Activated T-cell treated with anti-CD3 and anti-CD28 coated beads for 24 hours (primary cell): ENCODE measurements at places on chromosomes 3 and 15.

DNA sequence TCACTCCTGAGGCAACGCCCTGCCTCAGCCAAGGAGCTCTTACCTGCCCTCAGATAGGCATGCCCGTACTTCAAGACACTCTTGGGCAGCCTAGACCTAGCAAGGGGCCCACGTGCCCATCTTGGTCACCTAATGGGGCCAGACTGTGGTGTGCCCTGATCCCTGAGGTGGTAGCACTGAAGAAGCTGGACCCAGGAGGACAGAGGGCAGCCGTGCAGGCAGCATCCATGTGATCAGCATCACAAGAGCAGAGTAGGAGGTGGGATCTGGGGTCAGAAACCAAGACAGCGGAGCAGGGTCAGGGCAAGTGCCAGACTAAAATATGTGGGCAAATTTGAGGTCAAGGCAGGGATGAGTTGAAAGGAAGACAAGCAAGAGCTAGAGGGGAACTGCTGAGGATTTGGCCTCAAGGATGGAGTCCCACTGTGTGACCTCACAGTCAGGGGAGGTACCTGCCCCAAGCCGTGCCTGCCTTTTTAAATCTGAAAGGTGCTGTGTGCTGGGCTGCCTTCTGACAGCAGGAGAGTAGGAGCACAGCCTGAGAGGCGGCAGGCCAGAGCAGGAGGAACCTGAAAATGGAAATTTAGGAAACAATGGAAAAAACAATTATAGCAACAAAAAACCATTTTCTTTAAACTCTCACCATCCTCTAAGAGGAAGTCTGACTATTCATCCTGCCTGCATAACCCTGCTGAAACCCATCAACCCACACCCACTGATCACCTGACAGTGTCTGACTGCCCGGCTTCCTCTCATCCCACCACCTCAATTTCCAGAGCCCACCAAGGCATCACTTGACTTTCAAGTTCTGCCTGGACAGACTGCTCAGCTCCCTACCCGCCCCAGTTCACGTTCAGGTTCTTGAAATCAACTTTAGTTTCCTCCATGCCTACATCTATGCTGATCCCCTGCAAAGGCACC lies 7.3 kb downstream of the ZBTB38 start:
- no peak for DNase-seq

- no peak for DNase-seq
Observed at GRCh38 chr3:30469133-30469532, 137.3 kb upstream of the TGFBR2 start.

GRCh38 chr3:4994823-4995499 lies 15.7 kb downstream of the BHLHE40 start:
- no peak for DNase-seq

DNA sequence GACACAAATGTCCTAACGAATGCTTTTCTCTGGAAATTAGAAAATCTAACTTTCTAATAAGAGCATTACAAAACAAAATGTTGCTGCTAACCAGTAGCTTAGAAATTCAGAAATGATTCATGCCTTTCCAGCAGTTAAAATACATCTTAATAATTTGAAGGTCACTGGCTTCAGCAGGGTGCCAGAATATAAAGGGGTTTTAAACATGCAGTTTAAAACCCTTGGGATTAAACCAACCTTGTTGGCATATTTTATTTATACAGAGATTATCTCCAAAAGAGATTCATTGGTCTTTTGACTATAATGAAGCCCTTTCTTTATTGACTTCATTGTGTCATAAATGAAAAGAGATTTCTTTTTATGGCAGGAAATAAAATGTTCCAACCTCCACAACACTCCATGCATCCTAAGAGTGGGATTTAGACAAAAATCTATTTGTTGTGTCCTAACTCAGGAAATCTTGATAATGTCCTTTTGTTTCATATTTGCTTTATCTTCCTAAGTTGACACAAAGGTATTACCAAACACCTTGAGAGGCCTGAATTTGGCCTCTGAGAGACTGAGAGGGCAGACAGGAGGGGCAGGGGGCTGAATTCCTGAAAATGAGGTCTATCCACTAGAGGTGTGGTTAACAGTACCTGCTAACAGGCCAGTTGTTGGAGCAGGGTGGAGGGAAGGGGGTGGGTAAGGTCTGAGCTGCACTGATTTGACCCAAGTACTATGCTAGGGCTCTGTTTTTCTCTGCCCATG lies 124.4 kb downstream of the FEZF2 start:
- DNase-seq = no peak

DNA sequence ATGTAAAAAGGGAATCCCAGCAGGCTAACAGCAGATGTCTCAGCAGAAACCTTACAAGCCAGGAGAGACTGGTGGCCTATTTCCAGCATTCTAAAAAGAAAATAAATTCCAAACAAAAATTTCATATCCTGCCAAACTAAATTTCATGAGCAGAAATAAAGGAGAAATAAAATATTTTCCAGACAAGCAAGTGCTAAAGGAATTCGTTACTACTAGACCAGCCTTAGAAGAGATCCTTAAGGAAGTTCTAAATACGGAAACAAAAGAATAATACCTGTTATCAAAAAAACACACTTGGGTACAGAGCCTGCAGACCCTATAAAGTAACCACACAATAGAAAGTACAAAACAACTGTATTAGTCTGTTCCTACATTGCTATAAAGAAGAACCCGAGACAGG lies 41.4 kb downstream of the HDGFL3 start:
- DNase-seq = no peak

DNA sequence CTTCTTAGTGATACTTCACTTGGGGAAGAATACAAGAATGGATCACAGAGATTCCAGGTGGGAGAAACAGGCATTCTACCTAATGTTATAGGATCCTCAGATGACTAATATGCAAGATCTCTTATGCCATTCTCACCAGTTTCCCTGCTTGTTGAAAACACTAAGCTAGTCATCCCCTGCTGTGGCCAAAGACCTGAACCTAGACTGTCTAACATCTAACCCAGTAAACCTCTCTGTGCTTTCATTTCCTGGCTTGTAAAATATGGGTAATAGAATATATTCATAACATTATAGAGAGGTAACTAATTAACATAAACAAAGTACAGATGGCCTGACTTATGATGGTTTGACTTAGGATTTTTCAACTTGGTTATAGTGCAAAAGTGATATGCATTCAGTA lies 776.3 kb downstream of the TUSC7 start:
- no peak for DNase-seq

- no peak for DNase-seq
Observed at GRCh38 chr3:61483997-61484396, 77.4 kb upstream of the PTPRG start.

DNA sequence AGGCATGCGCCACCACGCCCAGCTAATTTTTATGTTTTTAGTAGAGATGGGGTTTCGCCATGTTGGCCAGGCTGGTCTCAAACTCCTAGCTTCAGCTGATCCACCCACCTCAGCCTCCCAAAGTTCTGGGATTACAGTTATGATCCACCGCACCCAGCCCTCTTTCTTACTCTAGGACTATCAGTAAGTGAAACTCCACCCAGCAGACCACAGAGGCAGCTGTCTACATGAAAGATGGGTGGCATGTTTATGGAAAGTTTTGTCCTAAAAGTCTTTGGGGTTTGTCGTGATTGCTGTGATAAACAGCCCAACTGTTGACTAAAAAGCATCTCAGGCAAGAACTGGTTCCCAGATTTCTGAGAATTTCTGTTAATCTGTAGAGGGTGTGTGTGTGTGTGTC lies 10.9 kb downstream of the ARL6IP5 start:
- no peak for DNase-seq

DNA sequence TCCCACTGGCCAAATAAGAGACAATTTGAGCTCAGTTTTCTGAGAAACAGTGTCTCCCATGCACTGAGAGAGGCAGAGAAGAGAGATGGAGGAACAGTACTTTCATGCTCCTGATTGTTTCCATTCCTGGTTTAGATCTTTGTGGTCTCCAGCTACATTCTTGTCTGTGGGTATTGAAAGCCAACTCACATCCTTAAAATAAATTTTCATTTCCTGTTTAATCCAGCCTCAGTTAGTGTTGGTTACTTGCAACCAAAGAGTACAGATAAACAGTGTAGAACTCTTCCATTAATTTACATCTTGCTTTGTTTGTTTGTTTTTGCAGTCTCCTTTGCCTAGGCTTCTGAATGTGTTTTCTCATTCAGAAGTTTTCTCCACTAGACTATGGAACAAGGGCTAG lies 123.7 kb upstream of the CLSTN2 start:
- no peak for DNase-seq

DNA sequence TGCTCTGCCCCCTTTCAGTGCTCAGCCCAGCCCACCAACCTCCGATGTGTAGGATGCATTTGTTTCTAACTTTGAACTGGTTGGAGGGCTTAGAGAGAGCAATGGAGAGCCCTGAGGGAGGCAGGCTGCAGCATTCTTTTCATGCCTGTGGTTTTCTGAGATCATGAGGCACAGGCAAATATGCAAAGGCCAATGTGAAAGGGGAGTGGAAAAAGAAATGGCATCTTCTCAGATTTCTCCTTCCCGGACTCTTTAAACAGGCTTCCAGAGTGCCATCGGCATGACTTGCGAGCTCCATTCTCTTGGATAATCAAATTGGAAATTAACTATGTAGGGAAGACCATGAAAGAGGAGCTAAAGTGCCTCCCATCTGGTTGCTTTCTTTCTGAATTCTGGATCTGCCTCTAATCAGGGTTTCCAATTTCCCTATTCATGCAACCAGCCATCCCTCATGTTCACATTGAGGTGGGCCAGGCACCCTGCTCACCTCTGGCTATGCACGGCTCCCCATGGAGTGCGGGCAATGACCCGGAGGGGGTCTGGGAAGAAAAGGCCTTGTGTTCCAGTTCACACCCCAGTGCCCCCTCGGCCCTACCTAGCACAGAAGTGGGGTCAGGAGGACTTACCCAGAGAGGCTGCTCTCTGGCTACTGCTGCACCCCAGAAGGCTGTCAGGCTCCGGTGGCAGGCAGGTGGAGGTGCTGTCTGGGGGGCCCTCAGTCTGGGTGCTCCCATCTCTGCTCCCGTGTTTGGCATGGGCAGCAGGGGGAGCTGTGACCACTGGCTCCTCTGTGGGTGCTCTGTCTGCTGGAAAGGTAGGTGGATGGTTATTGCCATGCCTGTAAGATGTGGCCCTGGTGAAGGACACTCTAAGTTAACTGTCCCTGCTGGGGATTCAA lies 16.1 kb downstream of the AMOTL2 start:
- DNase-seq = no peak

DNA sequence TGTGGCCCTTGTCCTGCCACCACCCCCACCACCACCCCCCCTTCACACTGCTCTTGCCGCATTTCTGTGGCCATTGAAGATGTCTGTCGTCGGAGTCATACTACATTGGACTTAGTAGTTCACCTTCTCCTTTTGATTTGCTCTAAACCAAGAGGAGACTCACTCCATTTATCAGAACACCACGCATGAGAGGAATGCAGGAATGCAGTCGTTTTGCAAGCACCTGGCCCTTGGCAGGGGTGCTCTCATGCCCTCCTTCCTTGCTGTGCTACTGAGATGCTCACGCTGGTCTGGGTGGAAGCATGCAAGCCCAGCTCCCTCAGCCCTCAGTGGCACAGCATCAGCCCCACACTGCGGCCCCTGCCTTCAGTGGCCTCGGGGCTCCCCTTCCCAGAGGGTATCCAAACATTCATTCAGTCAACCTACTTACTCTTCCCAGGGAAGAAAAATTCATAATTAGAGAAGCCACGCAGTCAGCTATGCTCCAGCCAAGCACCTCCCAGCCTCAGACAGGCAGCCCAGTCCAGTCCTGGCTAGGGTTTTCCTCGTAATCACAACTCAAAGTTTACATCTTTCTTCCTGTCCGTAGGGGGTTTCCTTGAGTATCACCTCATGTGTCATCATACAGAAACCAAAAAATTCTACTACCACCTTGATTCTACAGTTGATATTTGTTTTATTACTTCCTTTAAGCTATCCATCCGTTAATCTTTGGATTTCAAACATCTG lies 520.0 kb downstream of the GABRG3 start:
- DNase-seq = no peak

DNA sequence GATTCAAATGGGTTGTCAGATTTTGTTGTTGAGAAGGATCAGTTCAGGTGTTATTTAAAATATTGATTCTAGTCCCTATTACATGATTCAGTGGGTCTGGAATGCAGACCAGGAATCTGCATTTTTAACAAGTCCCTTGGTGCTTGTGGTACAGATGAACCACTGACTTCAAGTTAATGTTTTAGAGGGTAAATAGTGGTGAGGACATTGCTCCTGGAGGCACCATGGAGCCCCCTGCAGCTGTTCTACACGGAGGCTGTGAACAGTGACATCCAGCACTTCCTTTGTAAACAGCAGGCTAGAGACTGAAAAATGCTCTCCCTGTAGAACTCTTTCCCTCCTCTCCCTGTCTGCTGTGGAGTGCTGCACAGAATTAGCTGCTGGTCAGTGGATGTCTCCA lies 4.8 kb upstream of the FSIP1 start:
- no peak for DNase-seq

DNA sequence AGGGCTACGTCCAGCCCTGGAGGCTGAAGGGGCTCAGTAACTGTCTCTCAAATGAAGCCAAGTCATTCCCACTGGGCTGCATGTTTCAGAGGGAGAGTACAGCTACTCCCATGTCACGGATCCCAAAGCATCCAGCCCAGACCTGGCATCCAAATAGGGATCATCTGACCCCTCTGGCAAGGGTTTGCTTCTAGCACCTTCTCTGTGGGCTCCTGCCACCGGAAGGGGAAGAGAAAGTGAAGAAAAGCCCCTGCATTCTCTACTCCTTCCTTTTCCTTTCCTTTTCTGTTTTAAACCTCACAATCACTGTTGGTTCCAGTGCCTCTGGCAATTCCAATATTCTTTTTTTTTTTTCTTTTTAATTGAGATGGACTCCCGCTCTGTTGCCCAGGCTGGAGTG lies 64.5 kb upstream of the CTSH start:
- no peak for DNase-seq

DNA sequence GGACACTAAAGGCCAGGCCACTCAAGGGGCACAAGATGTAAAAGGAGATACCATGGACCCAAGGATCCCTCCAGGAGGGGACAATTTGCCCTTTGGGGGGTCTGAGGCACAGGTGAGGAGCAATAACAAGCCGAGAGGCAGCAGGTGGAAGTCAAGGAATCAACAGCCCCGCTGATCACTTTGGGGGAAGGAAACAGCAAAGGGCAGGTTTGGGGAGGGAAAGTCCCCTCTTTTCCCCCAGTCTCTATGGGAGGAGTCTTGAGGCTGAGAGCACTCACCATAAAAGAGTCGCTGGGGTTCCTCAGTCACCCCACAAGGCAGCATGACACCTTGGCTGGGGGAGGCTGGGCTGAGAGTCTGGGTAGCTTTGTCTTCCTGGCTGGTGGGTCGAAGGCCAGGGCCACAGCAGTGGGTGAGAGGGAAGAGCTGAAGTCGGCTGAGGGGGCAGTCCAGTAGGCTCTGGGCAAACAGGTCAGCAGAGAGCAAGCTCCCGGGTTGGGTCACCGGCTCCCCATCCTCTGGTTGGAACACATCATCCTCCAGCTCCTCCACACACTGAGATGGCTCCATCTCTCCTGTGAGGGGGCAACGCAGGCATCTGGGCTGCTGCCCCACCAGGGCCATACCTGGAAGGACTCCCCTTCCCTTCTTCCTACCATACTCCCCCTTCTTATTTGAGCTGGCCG lies 3.0 kb downstream of the BMF start:
- DNase-seq = no peak

- no peak for DNase-seq
Observed at GRCh38 chr15:43792761-43793476, 799 bp downstream of the SERF2 start.

- DNase-seq = no peak
Observed at GRCh38 chr3:43346978-43347749, 60.8 kb downstream of the SNRK start.
